ENCODE measurements at places on chromosomes 7 and 10. TPM values are rescaled to one million over a fixed set of nuclear protein-coding genes. Genes with fewer than 3 reads are reported as not detected.
A peak's percentile ranks its signal among the peaks of the same experiment; 100 is the strongest.

GRCh38 chr7:28750981-28751380, 207.1 kb downstream of the TRIL start:
- no peaks in the 10 kb centered on the region for H3K36me3 ChIP-seq
- no peak overlapping the region for H3K4me3 ChIP-seq
- no peak for DNase-seq

- H3K27me3 ChIP-seq, result no peaks in the 10 kb centered on the region
- H3K4me1 ChIP-seq, result peaks cover 7% of the 10 kb centered on the region
- no peak overlapping the region for H3K27ac ChIP-seq
- H3K36me3 ChIP-seq, result peaks cover 30% of the 10 kb centered on the region
These were observed 11.7 kb downstream of the ORAI2 start for GRCh38 chr7:102444961-102445673.

DNA sequence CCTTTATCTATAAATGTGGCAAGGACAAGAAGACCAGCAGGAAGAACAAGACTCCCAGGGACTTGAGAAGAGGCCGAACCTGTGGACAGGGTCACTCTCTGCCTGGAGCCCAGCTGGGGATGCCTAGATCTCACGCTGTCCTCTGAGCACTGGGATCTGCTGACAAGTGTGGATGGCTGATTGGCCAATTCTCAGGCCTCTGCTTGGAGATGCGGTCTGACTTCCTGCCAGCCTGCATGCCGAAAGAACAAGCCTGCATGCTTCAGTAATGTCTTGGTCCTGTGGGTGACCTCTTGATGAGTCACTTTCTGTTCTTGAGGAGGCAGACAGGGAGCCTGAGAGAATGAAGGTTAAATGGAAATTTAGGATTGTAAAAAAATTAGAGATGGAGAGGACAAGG, 84.7 kb downstream of the TMEM178B start:
- no peaks in the 10 kb centered on the region for H3K27me3 ChIP-seq
- DNase-seq, result peak; percentile 94
- no peak overlapping the region for H3K27ac ChIP-seq
- no peak overlapping the region for H3K4me3 ChIP-seq
- H3K4me1 ChIP-seq, result no peaks in the 10 kb centered on the region

DNA sequence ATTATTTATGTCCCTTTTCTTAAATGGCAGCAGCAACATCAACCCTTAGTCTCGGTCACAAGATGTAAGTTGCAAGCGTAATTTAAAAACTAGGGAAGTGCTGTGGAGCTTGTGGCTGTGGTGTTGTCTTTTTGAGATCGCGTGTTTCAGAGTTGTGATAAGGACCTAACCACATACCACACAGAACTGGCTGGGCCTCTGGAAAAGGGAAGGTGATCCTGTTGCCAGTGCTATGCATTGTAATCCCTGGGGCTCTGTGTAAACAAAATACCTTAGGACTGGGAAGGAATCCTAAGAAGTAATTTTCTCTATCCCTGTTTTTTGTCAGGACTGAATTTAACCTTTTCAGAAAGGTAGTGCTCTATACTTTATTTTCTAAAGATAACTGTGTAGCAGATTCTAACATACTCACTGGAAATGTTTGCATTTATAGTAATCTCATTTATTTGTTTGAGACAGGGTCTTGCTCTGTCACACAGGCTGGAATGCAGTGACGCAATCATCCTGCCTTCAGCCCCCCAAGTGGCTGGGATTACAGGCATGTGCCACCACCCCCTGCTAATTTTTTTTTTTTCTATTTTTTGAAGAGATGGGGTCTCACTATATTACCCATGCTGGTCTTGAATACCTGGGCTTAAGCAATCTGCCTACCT, 60.4 kb downstream of the INPP5F start:
- H3K27ac ChIP-seq, result no peak overlapping the region
- H3K27me3 ChIP-seq, result no peaks in the 10 kb centered on the region
- peaks cover 4% of the 10 kb centered on the region for H3K4me1 ChIP-seq
- no peak overlapping the region for H3K4me3 ChIP-seq
- DNase-seq, result peak; percentile 78
- H3K36me3 ChIP-seq, result no peaks in the 10 kb centered on the region

- no peak overlapping the region for H3K27ac ChIP-seq
- peaks cover 2% of the 10 kb centered on the region for H3K4me1 ChIP-seq
- no peak overlapping the region for H3K4me3 ChIP-seq
- DNase-seq, result no peak
- no peaks in the 10 kb centered on the region for H3K36me3 ChIP-seq
These were observed 9.5 kb downstream of the PLXDC2 start for GRCh38 chr10:19825700-19826099.

GRCh38 chr7:93914581-93915066, 6.9 kb upstream of the GNG11 start:
- H3K27ac ChIP-seq, result no peak overlapping the region
- H3K4me3 ChIP-seq, result no peak overlapping the region
- no peaks in the 10 kb centered on the region for H3K36me3 ChIP-seq
- peak; percentile 71 for DNase-seq
- H3K27me3 ChIP-seq, result no peaks in the 10 kb centered on the region

DNA sequence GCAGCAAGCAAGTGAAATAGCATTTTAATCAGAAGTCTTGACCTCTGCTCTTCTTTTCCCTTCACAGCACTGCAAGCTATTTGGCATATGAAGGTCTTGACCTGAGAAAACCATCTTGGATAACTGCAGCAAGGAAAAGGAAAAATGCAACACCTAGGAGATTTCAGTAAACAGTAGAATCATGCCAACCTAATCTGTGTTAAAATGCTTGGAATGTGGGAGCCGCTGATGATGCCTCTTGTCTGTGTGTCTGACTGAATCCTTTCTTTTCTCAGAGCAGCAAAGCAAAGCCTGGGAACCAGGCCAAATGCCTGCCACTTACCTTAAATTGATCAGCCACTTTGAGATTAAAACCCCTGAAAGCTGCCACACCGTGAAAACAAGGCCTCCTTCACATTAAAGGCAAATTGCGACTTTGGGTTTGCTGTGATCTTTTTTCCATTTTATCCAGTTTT, 80.4 kb upstream of the CDK6 start:
- H3K27ac ChIP-seq, result no peak overlapping the region
- no peaks in the 10 kb centered on the region for H3K27me3 ChIP-seq
- peak; percentile 44 for DNase-seq
- no peak overlapping the region for H3K4me3 ChIP-seq
- H3K36me3 ChIP-seq, result no peaks in the 10 kb centered on the region

DNA sequence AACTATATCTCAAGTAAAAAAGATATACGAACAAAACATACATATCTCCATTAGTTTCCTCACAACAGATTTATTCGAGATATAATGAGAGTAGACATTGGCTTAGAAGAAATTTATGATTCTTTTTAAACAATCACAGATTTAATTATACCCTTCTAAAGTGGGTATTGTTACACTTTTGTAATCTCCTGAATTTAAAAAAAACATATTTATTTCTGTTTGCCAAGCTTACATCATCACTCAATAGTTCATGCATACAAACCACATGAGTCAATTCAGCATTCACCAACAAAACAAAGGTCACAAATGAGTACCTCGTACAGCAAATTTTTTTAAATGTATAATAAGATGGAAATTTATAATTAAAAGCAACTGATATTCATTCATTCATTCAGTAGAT, 17.6 kb downstream of the LRRN3 start:
- H3K4me3 ChIP-seq, result no peak overlapping the region
- no peaks in the 10 kb centered on the region for H3K36me3 ChIP-seq
- no peak overlapping the region for H3K27ac ChIP-seq
- peak; percentile 46 for DNase-seq
- no peaks in the 10 kb centered on the region for H3K4me1 ChIP-seq

DNA sequence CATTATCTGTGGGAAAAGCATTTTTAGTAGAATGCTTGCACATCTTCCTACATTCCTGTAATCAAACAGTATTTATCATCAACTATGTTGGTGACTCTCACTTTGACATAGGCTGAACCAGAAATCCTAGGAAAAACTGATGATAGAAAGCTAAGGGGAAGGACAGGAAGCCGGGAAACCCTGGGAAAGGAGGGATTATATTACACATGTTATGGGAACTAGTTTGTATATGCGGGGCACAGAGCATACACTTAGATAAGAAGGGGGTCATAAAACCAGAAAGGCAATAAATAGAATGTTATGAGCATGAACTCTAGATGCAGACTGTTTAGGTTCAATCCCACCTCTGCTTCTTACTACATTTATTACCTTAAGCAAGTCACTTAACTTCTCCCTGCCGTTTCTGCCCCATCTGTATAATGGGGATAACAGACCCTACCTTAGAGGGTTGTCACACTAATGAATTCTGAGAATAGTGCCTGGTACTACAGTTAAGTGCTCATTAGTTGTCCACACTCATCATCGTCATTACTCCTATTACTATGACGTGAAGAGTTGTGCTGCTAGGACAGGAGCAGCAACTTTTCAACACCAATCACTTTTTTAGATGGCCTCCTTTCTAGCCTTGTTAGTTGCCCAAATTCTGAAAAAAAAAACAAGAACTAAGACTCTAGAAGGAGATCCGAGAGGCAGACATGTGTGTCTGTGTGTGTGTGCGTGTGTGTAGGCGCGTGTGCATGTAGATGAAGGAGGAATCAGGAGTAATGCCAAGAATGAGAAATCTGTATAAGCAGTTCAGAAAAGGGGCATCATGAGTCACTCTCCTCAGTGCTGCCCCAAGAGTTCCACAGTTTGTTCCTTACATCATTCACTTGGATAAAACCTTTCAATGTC, 52.2 kb downstream of the KMT2C start:
- H3K27ac ChIP-seq, result no peak overlapping the region
- H3K27me3 ChIP-seq, result no peaks in the 10 kb centered on the region
- peaks cover 7% of the 10 kb centered on the region for H3K4me1 ChIP-seq
- DNase-seq, result peak; percentile 95
- H3K4me3 ChIP-seq, result no peak overlapping the region
- H3K36me3 ChIP-seq, result no peaks in the 10 kb centered on the region

- no peaks in the 10 kb centered on the region for H3K36me3 ChIP-seq
- no peak overlapping the region for H3K4me3 ChIP-seq
These were observed 381.2 kb upstream of the MGMT start for GRCh38 chr10:129085811-129086210.

GRCh38 chr7:30160329-30160728, 25.5 kb downstream of the MTURN start:
- H3K27me3 ChIP-seq, result no peaks in the 10 kb centered on the region
- H3K36me3 ChIP-seq, result no peaks in the 10 kb centered on the region
- no peak overlapping the region for H3K27ac ChIP-seq
- DNase-seq, result no peak

DNA sequence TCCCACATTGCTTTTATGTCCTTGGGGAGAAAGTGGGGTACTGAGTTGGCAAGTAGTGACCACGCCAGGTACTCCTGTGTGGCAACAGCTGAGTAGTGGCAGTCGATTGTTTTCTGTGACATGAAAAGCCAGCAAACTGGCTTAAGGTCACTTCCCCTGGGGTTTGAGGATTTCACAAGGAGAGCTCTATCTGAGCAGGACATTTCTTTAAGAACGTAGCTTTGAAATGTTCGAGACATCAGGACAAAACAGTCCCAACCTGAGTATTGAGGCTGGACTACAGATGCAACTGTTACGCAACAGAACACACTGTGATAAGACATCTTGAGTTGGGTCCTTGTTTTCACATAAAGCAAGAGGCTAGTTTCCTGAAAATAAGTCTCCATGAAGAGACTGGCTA, 146.7 kb upstream of the KLF14 start:
- H3K27me3 ChIP-seq, result no peaks in the 10 kb centered on the region
- H3K4me1 ChIP-seq, result peaks cover 38% of the 10 kb centered on the region
- H3K4me3 ChIP-seq, result no peak overlapping the region
- peak overlapping the region; percentile 9 for H3K27ac ChIP-seq

DNA sequence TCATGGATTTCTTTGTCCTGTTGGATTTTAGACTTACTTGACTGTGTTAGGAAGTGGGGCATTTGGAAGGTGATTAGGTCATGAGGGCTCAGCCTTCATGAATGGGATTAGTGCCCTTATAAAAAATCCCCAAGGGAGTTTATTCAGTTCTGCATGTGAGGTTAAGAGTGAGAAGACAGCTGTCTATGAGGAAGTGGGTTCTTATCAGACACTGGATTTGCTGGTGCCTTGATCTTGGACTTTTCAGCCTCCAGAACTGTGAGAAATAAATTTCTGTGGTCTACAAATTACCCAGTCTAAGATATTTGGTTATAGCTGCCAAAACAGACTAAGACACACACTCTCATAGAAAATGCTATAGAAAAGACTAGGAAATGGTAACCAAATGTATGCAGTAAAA, 724.7 kb upstream of the FZD8 start:
- no peaks in the 10 kb centered on the region for H3K4me1 ChIP-seq
- H3K27ac ChIP-seq, result no peak overlapping the region
- no peak overlapping the region for H3K4me3 ChIP-seq
- DNase-seq, result no peak

GRCh38 chr7:138773176-138773575, 24.6 kb upstream of the TMEM213 start:
- no peak overlapping the region for H3K4me3 ChIP-seq
- peaks cover 3% of the 10 kb centered on the region for H3K27me3 ChIP-seq
- no peaks in the 10 kb centered on the region for H3K36me3 ChIP-seq
- no peak overlapping the region for H3K27ac ChIP-seq

GRCh38 chr10:12432402-12433189, 83.2 kb downstream of the CAMK1D start:
- H3K27me3 ChIP-seq, result peaks cover 23% of the 10 kb centered on the region
- no peak overlapping the region for H3K4me3 ChIP-seq
- H3K4me1 ChIP-seq, result no peaks in the 10 kb centered on the region
- no peaks in the 10 kb centered on the region for H3K36me3 ChIP-seq

The SPACDR gene
- 1.1 TPM for total RNA-seq

The TACR2 gene
- not detected for total RNA-seq

The ZNF239 gene
- total RNA-seq, result 12.7 TPM

The CACNB2 gene
- total RNA-seq, result 0.36 TPM

The SAMD8 gene
- 28.7 TPM for total RNA-seq

The RP9 gene
- 9.5 TPM for total RNA-seq

The MSRB2 gene
- 10.6 TPM for total RNA-seq

The DNTT gene
- total RNA-seq, result not detected

The SEMA4G gene
- total RNA-seq, result 0.56 TPM

The PPP1R9A gene
- total RNA-seq, result not detected

The IL2RA gene
- not detected for total RNA-seq

The IKZF5 gene
- 4.2 TPM for total RNA-seq
